ENCODE measurements at places on chromosomes 11 and 22. TPM values are rescaled to one million over a fixed set of nuclear protein-coding genes. Genes with fewer than 3 reads are reported as not detected.
A peak's percentile ranks its signal among the peaks of the same experiment; 100 is the strongest.

The FXYD6 gene
- 136 TPM for polyA plus RNA-seq

DNA sequence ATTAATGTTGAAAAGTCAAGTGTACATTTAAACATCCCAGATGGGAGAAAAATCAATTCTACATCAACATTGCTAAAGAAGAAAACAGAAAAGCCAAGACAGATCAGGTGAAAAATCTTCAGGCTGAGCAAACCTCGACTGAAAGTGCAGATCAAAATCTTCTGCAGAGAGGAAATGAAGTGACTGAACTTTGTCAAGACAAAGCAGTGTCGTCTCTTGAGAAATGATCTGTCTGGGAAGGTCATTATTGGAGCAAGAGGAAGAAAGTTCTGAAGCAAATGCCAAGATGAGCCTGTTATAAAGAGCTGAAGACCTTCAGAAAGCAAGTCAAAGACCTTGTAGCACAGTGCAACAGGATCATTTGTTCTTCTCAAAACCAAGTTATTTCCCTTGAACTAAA lies 5.8 kb upstream of the PLEKHB1 start:
- DNase-seq: no peak

- no peak for DNase-seq
These were observed 18.2 kb downstream of the CHRM1 start for GRCh38 chr11:62902932-62903331.

The LRRC4C gene
- 13.1 TPM for polyA plus RNA-seq

- DNase-seq: no peak
These were observed 69.3 kb downstream of the CEP164 start for GRCh38 chr11:117396970-117397369.

The MRGPRX3 gene
- not detected for polyA plus RNA-seq

GRCh38 chr11:23399995-23400394 lies 539.7 kb upstream of the CCDC179 start:
- DNase-seq: no peak

The APOBEC3F gene
- polyA plus RNA-seq: 7.4 TPM

The SLCO2B1 gene
- 11.1 TPM for polyA plus RNA-seq

GRCh38 chr11:38446336-38446735 lies 1848.3 kb upstream of the RAG2 start:
- no peak for DNase-seq

The C11orf91 gene
- not detected for polyA plus RNA-seq

DNA sequence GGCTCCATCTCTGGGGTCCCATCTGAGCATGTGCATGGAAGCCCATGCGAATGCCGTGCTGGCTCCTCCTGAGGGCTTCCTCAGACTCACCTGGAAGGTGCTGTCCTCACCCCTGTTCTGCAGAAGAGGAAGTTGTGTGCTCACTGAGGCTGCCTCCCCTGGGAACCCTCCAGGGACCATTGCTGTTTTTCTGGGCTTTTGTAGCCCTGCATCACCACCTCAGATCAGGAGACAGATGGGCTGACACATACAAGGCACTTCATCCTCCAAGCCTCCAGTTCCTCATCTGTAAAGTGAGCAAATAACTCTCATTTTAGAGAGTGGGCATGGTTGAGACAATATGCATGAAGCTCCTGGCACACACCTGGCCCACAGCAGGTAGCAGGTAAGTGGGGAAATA lies 12.1 kb upstream of the LRRC32 start:
- no peak for DNase-seq

- no peak for DNase-seq
These were observed 1489.5 kb downstream of the BRD1 start for GRCh38 chr22:48337957-48338792.

DNA sequence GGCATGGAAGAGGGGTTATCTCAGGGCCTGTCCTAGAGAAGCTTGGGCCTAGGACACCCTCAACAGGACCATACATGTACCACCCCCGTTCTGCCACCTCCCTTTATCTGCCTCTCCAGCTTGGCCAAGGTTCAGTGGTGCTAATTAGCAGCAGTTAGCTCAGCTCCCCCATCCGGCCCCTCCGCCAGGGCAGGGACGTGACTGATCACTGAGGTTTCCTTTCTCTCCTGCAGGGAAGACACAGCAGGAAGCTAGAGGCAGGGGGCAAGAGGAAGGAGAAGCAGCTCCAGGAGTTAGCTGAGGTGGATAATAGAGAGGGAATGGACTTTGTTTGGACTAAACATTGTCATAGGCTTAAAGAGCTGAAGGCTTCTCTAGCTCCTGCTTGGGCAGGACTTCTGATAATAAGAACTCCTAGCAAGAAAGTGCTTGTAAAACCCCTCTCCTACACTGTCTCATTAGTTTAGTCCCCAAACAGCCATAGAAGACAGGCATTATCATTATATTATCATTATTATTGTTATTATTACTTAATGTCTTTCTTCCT lies 53.8 kb downstream of the BUD13 start:
- DNase-seq: no peak

DNA sequence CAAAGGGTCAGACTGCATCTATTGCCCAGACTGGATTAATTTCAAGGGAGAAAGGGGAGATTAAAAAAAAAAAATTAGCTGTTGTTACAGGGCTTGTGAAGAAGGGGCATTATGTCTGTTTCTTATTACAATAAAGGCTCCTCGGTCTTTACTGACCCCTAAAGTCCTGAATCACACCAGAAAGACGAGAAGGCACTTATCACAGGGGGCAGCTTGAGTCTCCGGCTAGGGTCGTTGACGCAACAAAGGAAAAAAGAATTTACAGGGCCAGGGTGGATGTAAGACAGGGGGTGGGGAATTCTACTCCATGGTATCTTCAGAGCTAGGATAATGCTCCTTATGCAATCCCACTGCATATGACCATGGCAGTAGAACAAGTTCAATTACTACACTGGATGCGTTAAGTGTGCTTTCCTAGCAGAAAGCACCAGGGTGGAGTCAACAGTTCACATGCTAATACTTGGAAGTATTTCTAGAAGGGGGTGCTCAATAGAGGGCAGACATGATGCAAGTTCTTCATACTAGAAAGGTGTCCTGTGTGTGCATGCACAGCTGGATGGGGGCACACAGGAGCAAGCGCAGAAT lies 16.5 kb downstream of the DDX17 start:
- DNase-seq: no peak

DNA sequence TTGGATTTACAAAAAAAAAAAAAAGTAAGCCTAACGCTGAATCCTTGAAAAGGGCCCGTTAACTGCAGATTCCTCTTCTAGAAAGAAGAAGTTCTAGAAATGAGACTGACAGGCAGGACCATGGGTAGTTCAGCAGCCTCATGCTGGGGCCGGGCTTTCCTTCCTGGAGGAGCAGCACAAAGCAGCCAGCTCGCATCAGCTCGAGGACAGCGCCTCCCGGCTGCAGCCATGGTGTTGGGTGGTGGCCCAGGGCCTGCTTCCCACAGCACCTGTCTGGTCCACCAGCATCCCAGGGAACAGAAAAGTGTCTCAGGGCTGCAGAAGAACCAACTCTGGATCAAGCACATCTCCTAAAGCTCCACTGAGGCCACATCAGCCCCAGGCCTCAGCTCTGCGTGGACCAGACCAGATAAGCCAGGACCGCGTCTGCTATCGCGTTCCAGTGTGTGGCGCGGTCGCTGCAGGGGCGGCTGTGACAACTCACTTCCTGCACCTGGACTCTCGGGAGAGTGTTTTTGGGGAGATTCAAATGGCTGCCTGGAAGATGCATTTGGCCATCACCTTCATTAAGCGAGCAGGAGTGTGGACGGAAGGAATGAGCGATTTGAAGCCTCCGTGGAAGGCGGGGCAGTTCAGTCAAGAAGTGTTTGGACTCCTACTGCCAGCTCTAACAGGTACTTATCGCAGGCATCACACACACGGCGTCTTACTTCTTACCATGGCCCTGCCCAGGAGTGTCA lies 53.5 kb downstream of the MYH9 start:
- DNase-seq: no peak

The SLC29A2 gene
- 22.9 TPM for polyA plus RNA-seq

The PTPRCAP gene
- 3.6 TPM for polyA plus RNA-seq

GRCh38 chr22:38336699-38337098 lies 19.5 kb upstream of the CSNK1E start:
- DNase-seq: no peak

The C11orf86 gene
- 0.07 TPM for polyA plus RNA-seq

The GNAZ gene
- 6.9 TPM for polyA plus RNA-seq

The SLC25A18 gene
- polyA plus RNA-seq: 2.0 TPM

GRCh38 chr11:102560555-102561011 lies 30.0 kb upstream of the MMP7 start:
- no peak for DNase-seq

DNA sequence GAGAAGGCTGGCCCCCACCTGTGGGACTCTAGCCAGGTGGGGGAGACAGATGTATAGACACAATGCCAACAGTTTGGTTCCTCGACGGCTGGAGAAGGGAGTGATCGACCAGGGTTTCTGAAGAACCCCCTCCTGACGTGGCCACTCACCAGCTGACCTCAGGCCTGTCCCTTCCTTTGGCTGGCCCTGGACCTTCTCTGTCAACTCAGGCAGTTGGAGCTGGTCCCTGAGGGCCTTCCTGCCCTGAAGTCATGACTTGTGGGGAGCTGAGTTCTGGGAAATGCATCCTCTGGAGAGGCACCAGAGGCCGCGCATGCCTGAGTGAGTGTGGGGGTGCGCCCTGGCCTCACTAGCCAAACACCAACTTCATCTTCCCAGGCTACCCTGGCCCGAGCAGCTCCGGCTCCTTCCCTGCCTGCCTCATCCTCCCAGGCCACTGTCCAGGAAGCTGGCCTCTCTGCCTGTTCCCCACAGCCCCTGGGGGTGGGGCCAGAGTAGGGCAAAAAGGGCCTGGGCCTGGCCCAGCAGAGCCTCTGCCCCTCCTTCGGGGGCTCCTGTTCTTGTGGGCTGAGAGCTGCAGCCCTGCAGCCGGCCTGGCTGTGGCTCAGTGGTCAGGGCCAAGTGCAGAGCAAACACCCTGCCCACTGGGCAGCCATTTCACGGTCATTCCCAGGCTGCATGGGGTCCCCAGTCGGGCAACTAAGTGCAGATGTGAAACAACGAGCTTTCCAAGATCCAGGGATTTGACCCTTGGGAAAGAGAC lies 23.6 kb downstream of the TXN2 start:
- DNase-seq: no peak

GRCh38 chr11:114893329-114893728 lies 215.0 kb downstream of the NXPE2 start:
- DNase-seq: no peak

GRCh38 chr11:87236368-87236767 lies 198.6 kb downstream of the TMEM135 start:
- DNase-seq: no peak

The GAB4 gene
- polyA plus RNA-seq: 0.14 TPM

DNA sequence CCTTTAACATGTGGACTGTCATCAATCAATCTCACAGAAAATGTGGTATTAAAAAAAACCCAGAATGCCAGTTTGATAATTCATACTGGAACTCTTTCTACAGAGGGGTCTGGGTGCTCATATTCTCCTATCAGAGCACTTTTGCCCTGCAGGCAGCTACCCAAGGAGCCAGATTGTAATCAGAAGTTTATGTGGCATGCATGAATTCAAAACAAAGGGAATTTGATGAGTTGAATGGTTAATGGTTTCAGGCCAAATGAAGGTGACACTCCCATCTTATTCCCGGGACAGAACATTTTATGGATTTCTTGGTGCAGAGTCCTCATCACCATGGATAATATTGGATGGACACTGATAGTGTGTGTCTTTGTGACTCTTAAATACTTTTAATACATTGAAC lies 38.4 kb upstream of the CLPB start:
- DNase-seq: no peak

GRCh38 chr11:71433648-71434450 lies 14.3 kb downstream of the DHCR7 start:
- DNase-seq: no peak

DNA sequence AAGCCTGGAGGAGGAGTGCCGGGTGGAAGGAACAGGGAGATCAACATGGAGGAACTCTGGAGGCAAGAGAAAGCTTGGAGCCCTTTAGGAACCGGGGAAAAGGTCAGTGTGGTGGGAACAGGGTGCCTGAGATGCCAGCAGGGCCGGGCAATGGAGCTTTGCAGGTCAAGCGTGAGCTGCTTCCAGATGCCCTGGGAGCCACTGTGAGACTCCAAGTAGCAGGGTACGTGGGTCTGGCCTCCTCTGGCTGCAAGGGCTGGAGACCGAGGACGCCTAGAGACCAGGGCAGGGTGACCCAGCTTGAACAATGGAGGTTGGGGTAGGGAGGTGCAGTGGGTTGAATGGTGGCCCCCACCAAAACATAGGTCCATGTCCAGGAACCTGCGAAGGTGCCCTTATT lies 15.6 kb upstream of the EMID1 start:
- DNase-seq: no peak

The C1QTNF5 gene
- 25.5 TPM for polyA plus RNA-seq

DNA sequence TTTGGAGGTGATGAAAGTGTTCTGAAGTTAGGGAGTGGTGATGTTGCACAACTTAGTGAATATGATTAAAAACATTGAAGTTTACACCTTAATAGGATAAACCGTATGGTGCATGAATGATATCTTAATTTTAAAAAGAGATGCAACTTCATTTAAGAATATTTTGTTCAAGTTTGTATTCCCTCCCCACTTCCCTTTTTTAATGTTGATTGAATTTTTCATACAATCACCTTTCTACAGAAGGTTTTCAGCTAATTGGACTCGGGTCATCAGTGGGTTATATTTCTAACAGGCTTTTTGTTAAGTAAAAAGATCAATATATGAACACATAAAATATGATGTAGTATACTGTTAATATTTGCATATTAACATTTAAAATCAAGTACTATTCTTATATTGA lies 72.6 kb downstream of the DDIAS start:
- no peak for DNase-seq

The MS4A4A gene
- polyA plus RNA-seq: 9.9 TPM

- DNase-seq: peak; percentile 39
These were observed 496 bp upstream of the CST6 start for GRCh38 chr11:66011239-66011784.

The TTLL1 gene
- 19.8 TPM for polyA plus RNA-seq

GRCh38 chr11:68269414-68270081 lies 2.2 kb downstream of the C11orf24 start:
- DNase-seq: no peak

DNA sequence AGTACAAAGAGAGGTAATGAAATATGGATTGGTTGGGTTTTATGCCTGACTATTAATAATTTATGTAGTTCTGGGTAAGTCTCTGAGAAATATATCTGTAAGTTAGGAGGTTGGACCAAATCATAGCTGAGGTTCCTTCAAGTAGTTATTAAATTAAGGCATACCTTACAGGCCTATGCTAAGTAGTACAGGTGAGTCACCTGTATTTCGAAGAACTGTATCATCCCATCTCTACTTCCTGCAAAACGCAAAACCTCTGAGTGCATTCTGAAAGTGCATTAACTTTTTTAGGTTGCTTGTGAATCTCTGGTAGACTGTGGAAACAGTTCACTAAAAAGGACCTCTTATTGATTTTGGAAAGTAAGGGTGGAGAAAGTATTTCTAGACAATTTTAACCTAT lies 37.1 kb downstream of the APOL5 start:
- DNase-seq: no peak

GRCh38 chr11:64759722-64760719 lies at the start of gene PYGM:
Gene PYGM, minus strand, starts transcription at chr11:64759974. Its CDS starts 76 bp downstream, at chr11:64759898.
- no peak for DNase-seq

- no peak for DNase-seq
These were observed 498.8 kb downstream of the TMEM135 start for GRCh38 chr11:87536565-87536964.

The TMEM109 gene
- 89.5 TPM for polyA plus RNA-seq

GRCh38 chr11:60127311-60127811 lies 38.9 kb downstream of the MS4A2 start:
- DNase-seq: no peak

All from renal pelvis (tissue), 12 donors.